ENCODE measurements at places on chromosomes 11 and 22. TPM values are rescaled to one million over a fixed set of nuclear protein-coding genes. Genes with fewer than 3 reads are reported as not detected.
A peak's percentile ranks its signal among the peaks of the same experiment; 100 is the strongest.

Gene NAALADL1
- total RNA-seq = 5.6 TPM

Gene MPZL3
- total RNA-seq = 9.8 TPM

DNA sequence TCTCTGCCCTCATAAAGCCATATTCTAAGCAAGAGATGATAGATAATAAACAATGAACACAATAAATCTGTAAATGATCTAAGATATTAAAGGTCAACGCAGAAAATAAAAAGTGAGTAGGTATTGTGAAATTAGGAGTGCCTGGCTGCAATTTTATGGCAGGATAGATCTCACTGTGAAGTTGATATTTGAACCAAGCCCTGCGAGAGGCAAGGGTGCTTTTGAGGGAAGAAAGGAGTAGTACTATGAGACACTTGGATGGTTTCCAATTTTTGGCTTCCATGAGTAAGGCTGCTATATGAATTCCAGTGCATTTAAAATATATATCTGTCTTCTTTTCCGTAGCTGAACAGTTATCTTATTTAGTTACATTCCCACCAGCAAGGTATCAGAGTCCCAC is 720.0 kb upstream of the CNTN5 start:
- DNase-seq = no peak

Gene CDHR5
- total RNA-seq = not detected

DNA sequence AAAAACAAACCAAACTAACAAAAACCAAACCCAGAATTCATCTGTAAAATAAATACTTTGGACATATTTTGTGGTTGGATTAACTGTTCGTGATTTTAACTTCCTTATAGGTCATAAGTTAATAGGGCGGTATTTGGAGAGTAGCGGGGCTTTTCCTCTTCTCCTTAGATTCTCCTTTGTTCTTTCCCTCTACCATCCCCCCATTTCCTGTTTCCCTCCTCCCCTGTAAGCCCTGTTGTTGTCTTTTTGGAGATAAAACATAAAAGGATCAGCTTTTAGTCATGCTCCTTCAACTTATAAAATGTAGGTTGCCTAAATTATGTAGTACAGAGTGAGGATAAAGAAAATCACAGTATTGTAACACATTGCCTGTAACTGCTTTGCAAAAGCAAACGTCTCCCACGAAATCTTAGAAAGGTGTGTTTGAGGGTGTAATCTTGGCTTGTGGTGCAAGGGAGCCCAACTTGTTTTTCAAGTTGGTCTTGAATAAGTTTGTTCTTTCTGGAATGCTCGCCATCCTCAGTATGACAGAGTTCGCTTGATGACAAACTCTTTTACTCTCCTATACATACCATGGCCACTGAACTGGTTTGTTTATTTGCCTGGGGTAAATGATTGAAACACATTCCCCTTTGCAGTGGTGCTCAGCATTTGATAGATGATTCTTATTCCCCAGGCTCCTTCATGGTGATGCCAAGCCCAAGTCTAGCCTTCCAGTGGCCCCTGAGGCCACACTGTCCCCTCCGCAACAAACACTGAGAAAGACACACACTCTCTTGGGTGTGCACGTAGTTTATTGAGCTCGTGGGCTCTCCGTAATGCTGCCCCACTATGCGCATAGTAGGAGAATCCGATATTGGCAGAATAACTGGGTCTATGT is 49.4 kb downstream of the TEAD1 start:
- peak; percentile 94 for DNase-seq

Gene MYOD1
- not detected for total RNA-seq

Gene INS
- total RNA-seq = not detected

Gene RFPL1
- total RNA-seq = not detected

- no peak for DNase-seq
These were observed 258.5 kb upstream of the PDGFD start for GRCh38 chr11:104422324-104422944.

DNA sequence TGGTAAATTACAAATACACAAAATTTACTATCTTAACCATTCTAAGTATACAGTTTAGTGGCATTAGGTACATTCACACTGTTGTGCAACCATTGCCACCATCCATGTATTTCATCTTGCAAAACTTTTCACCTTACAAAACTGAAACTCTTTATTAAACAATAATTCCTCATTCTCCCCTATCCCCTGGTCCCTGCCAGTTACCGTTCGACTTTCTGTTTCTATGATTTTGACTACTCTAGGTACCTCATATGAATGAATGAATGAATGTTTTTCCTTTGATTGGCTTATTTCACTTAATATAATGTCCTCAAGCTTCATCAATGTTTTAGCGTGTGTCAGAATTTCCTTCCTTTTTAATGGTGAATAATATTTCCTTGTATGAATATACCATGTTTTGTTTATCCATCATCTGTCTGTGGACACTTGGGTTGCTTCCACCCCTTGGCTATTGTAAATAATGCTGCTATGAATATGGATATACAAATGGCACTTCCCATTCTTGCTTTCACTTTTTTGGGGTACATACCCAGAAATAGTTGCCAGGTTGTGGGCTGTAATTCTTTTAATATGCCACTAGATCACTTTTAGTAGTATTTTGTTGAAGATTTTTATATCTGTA is 93.0 kb downstream of the UVRAG start:
- no peak for DNase-seq

DNA sequence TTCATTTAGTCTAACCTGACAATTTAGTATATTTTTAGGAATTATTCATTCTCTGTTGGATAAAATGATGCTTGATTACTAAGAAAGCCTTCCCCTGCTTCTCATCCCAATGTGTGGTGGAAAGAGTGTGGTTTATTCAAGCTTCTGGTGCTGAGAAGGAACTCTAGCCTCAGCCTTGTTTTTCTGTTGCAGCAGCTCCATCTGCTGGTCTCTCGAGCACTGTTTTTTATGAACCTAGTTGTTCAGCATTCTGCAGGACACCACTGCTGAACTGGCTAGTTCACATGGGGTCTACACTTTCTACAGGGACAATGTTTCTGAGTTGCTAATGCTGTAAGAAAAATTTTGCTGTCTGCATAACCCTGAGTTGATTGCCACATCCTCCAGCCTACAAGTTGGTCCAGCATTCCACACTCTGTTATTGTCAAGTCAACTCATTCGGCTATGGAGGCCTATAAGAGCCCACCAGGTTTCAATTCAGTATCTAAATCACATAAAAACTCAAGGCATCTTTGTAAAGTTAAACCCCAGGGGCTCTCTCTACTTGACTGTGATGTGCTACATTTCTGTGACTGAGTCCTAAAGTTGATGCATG is 14.3 kb downstream of the OR2AG2 start:
- peak; percentile 46 for DNase-seq

DNA sequence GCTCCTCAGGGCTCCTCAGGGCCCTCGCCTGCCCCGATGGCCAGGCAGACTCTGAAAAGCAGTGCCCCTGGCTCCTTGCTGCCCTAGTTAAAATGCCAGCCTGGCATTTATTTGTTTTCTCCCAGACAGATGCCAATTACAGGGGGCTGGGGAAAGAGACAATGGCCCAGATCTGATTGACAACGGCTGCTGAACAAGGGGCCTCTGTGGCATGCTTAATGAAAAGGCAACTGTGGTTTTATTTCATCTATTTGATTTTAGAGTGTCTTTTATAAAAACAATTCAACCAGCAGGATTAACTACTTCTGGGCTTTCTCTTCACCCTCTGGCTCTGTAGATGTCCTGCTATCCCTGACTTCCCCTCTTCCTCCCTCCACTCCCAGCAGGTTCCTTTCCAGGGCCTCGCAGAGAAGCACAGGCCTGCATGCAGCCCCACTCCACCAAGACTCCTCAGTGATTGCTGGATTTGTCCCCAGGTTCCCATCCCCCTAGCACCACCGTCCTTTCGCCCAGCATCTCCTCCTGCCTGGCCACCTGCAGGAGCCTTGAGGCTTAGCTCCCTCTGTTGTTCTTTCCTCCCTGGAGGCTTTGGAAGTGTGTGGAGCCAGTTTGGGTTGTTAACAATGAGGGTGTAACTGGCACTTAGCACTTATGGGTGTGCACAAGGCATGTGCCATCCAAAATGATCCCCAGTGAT is 171.1 kb downstream of the TENM4 start:
- no peak for DNase-seq

- peak; percentile 34 for DNase-seq
These were observed 3.2 kb downstream of the TTLL12 start for GRCh38 chr22:43183496-43184277.

DNA sequence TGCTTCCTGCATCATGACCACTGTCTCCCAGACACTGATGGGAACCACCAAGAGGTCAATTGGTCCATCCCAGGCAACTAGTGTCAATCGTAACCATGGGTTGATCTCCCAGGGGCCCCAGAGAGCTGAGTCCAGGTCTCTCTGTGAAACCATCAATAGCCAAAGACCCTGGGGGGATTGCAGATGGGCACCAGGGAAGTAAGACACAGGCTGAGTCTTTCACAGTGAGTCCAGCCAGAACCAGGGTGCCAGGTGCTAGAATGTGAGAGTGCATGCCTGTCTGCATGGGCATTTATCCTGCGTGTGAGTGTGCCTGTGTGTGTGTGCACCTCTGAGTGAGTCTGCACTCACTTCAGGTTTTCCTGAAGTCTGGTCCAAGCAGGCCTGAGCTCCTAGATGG is 45.3 kb upstream of the TTC12 start:
- DNase-seq = no peak

Gene RHOD
- total RNA-seq = 146 TPM

- no peak for DNase-seq
These were observed 27.7 kb downstream of the LRRC4C start for GRCh38 chr11:41431784-41432183.

DNA sequence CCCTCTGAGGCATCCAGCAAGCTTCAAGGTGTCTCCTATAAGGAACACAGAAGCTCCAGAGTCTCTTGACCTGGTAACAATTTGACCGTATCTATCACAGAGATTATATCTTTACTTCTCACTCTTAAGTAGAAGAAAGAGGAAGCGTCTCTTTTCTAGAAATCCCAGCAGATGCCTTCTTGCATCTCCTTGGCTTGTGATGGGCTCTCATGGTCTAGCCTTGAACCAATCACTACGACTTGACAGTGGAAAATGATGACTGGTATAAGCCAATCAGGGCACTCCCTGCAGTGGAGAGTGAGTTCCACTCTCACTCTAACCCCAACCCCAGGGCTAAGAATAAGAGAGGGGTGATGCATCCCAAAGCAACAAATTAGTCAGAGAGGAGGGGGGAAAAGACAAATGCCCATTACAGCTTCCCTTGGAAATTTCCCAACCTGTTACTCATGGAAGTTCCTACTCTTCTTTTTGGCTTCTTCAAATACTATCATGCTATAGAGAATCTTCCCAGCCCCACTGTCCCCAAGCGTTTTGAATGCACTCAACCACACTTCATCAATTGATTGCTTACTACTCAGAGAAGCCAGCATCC is 293.5 kb downstream of the MN1 start:
- peak; percentile 24 for DNase-seq

DNA sequence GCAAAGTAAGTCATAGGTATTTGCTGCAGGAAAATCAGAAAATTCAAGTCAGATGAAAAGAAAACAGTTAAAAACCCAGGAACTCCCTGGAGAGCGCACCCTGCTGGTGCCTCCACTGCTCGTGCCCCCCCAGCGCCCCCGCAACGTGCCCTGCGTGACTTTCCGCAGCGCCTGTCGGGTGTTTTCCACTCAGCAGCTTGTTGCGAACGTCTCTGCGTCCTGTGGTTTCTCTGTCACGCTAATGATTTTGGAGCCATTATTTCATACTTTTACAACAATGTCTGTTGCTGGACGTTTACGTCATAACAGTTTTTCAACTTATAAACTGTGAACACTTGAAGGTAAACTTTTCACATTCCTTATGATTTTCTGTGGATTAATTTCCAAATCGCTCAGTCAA is 5.0 kb downstream of the CRELD2 start:
- no peak for DNase-seq

DNA sequence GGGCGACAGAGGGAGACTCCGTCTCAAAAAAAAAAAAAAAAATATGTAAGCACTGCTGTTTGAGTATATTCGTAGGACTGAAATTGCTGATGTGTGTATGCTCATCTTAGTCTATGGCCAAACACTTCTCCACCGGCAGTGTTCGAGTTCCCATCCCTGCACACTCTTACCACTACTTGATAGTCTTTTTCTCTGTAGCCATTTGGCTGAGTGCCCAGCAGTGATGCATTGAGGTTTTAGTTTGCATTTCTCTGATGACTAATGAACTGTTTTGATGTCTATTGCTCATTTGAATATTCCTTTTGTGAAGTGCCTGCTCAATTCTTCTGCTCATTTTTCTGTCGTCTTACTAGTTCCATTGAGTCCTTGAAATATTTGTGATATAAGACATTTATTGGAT is 1.9 kb downstream of the TIRAP start:
- DNase-seq = peak; percentile 82

GRCh38 chr11:31643857-31644256 is 134.3 kb downstream of the ELP4 start:
- no peak for DNase-seq

GRCh38 chr22:20807315-20807752 is 33.4 kb downstream of the SERPIND1 start:
- peak; percentile 55 for DNase-seq

Gene OR6T1
- not detected for total RNA-seq

DNA sequence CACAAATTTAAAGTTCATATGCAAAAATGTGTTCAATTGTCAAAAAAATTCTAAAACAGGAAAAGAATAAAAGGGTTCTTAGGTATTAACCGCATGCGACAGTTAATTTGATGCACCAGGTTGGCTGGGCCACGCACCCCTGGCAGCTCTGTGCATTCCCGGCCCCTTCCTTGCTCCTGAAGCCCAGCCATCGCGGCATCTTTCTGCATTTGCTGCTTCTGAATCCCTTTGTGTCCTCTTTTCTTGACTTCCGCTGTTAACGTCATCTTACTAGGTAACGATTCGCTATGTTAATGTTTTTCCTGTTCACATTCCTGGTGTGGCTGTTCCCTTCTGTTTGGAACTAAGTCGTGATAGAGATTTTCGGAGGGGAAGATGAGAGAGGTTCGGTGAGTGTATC is 7.9 kb upstream of the KLHDC7B start:
- no peak for DNase-seq

DNA sequence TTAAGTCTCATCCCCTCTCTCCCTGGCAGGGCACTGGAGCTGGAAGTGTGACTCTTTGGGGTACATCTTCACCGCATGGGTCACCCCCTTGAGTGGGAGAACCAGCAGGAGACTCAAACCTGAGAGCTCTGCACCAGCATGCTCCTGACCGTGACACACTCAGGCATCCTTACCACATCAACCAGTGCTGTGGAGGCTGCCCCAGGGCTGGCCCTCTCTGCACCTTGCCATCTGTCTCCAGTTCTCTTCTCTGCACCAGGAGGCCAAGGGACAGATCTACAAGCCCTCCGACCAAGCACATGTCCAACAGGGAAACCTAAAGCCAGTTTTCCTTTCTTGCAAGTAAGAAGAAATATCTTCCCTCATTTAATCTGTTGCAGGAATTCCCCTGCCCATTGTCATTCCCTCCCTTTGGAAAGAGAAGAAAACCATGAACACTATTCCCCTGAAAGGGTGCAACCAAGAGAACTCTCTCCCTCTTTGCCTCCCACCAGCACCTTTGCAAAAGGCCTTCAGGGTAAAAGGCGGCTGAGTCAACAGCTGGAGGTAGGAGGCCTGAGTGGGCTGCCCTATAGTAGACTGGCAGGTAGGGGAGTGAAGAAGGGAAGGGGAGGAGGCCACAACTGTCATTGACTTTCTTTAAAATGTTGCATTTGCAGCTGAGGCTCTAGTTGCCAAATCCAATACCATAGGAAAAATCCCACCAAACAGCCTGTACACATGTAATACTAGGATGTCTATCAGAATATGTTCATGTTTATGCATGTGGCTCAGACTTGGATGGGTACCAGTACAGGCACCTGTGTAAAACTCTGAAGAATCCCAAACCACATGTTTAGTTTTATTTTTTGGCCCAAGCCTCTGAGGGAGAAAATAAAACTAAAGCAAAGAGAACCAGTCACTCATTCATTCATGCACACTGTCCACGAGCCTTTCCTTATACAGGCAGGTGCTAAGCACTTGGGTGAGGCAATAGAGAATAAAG is 117.0 kb downstream of the WT1 start:
- no peak for DNase-seq

- DNase-seq = no peak
These were observed 323.8 kb downstream of the BLID start for GRCh38 chr11:121792185-121792584.

Data from foreskin keratinocyte (primary cell).